NCI-H1694 treated with DMSO at 0.1 percent for 48 hours (cell line): ENCODE measurements at places on chromosomes 4 and X.

- no peak for DNase-seq
These were observed 51.5 kb downstream of the SLC9A7 start for GRCh38 chrX:46707274-46707965.

GRCh38 chr4:101345596-101346350 lies 1.6 kb downstream of the PPP3CA start:
- peak; percentile 45 for DNase-seq

GRCh38 chr4:88527787-88528186 lies 4.2 kb upstream of the PYURF start:
- DNase-seq, result no peak

GRCh38 chr4:153570228-153570973 lies 104.2 kb downstream of the TMEM131L start:
- no peak for DNase-seq

GRCh38 chrX:46876901-46877300 lies 35.3 kb upstream of the JADE3 start:
- no peak for DNase-seq

DNA sequence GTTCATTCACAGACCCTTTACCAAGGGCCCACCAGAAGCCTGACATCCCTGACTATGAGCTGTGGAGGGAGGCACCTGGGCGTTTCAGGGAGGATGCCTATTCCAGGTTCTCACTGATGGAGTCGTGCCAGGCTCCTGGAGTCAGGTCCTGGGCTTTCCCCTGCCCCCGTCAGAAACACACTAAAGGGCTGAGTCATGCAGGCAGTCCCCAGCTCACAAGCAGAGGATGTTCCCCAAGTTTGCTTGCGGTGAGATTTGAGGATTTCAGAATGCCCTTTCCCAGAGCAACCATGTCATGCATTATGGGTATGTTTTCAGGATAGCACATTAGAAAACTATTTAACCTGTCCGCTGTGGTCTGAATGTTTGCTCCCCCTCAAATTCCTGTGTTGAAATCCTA lies 45.2 kb downstream of the FHDC1 start:
- no peak for DNase-seq

- DNase-seq, result no peak
These were observed 154.1 kb upstream of the CXCL13 start for GRCh38 chr4:77451530-77451929.

DNA sequence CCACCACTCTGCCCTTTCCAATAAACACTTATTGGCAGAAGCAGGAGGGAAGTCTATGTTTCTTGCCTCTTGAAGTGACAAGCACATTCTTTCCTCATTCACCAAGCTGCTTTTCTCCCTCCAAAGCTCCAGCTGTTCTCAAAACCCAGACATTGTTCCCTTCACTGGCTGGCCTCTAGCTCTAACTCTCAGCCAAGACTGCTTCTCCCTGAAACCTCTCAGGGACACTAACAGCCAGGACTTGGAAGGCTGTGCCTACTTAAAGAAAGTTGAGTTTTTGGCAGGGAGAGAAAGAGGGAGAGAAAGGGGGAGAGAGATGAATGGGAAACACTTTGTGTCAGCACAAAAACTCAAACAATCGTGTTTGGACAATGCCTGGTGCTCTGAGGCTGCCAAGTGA lies 99.5 kb downstream of the COX18 start:
- no peak for DNase-seq

DNA sequence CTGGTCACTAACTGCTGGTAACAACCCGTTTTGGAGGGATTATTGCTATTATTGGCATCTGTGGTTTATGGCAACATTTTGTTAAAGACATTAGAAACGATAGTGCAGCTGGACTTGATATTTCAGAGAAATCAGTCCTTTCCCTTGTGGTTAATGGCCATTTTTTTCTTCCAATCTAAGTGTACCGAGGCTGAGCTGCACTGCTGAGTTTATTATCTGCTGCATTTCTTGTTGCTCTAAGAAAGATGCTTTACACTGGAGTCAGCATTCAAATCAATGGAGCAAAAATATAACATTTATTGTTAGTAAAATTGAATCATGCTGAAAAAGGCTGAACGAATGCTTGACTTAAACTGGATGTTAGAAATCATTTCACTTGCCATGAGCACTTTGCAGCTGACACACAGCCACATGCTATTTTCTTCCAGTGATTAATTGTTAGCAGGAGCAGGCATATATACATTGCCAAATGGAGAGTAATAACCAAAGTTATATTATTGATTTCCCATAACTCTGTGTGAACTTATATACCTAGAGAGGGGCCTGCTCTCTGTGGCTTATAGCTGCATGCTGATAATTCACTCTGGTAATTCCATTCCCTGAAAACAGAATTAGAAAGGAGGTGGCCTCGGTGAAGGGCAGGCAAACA lies 66.5 kb upstream of the TTC29 start:
- no peak for DNase-seq

DNA sequence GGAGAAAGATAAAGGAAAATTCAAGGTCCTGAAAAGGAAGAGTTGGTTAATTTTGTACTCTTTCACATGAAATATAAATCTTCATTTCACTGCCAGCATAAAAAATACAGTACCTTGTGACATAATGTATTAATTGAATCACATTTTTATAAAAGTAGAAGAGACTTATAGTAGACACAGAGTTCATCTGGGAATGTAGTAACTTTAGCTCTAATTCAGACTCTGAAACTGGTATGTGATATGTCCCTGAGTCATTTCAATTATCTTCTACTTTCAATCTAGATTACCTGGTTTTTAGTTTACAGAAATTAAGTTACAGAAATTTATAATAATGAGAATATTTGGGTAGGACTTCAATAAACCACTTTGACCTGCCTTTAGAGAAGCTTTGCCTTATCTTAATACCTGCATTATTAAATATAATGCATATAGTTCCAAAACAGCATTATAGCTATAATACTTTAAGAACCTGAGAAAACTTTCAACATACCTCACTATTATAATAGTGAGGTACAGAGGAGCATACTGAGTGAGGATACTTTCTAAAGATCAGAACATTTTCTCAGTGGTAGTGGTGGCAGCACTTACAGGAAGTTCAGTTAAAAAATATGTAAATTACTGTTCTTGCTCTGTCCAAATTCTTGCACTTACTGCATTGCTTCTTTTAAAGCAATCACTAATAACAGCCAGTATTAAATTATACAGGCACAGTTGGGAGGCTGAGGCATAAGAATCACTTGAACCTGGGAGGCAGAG lies 11.2 kb downstream of the NEK1 start:
- no peak for DNase-seq
